ENCODE measurements at places on chromosomes 7 and 10.

GRCh38 chr7:66583490-66584110 lies 45.1 kb upstream of the KCTD7 start:
- no peak for DNase-seq

GRCh38 chr7:149637911-149638565 lies 135.3 kb downstream of the ZNF467 start:
- no peak for DNase-seq

GRCh38 chr7:157416011-157416410 lies 79.2 kb downstream of the DNAJB6 start:
- no peak for DNase-seq

- no peak for DNase-seq
Measured at GRCh38 chr10:129845111-129845753, 118.8 kb downstream of the EBF3 start.

GRCh38 chr10:34477249-34477648 lies 337.8 kb downstream of the PARD3 start:
- no peak for DNase-seq

- no peak for DNase-seq
Measured at GRCh38 chr10:133199992-133200611, 29.9 kb upstream of the UTF1 start.

- DNase-seq: peak; percentile 89
Measured at GRCh38 chr7:94004024-94004951, at the start of gene BET1. Gene BET1, minus strand, starts transcription at chr7:94004355. Its CDS starts 139 bp downstream, at chr7:94004216.

- DNase-seq: no peak
Measured at GRCh38 chr10:128026615-128027300, 99.5 kb downstream of the MKI67 start.

DNA sequence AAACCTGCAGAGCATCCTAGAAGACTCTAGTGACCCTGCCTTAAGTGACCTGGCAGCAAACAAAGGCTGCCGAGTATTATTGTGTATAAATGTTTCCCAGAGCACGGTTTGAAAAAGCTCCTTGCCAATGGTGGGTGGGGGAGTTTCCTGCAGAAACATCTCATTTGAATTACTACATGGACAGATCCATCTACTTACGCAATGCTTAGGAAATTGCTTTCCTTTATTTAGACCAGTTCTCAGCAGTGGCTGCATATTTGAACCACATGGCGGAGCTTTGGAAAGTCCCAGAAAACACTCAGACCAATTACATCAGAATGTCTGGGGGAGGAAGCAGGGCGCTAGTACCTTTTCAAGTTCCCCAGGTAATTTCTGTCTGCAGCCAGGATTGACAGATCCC lies 560.9 kb downstream of the SDK1 start:
- DNase-seq: no peak

GRCh38 chr7:114418117-114418516 lies 3.5 kb downstream of the FOXP2 start:
- no peak for DNase-seq

GRCh38 chr10:127424594-127425264 lies 124.4 kb upstream of the NPS start:
- no peak for DNase-seq

- DNase-seq: no peak
Measured at GRCh38 chr10:129046962-129047361, 420.1 kb upstream of the MGMT start.

DNA sequence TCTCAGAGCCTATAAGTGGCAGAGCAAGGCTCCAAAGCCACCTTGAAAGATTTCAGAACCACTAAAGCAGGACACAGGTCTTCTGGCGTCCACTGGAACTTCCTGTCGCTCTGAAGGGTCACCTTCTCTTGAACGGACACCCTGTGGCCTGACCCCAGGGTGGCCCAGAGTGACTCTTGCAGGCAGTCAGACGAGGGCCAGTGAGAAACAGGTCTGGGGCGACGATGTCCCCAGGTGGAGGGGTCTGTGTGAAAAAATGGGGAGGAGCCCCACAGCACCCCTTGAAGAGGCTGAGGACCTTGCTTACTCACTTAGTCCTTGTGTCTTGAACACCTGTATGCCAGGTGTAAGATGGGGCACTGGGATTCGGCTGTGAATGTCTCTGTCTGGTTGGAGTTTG lies 946 bp upstream of the RASGEF1A start:
- DNase-seq: no peak

DNA sequence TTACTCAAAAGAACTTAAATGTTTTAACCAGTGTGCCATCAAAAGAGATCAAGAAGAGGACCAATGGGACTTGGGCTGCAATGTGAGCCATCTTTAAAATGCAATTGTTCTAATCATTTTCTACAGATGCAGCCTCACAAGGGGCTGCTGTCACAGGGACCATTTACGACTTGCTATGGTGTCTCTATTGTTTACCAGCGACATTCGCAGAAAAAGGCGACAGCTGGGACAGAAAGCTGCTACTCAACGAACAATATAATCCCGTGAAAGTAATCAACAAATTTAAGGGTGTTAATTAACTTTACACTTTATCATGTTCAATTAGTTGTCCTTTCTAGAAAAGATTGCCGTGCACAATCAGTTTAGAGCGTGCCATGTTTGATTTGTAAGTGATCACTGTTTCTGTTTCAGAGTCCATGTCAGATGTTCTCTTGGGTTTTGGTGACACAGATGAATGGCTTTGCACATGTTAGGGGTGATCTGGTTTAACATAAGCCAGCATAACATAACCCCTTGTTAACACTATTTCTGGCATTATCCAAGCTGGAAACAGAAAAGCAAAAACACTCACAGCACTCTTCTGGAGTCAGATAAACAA lies 110.8 kb downstream of the HIBADH start:
- no peak for DNase-seq

- no peak for DNase-seq
Measured at GRCh38 chr7:139573871-139574270, 50.4 kb downstream of the CLEC2L start.

- DNase-seq: no peak
Measured at GRCh38 chr10:80709866-80710265, 172.2 kb downstream of the SH2D4B start.

GRCh38 chr7:36606153-36606975 lies 117.9 kb downstream of the AOAH start:
- DNase-seq: no peak

GRCh38 chr7:76411626-76412025 lies 2.1 kb upstream of the SSC4D start:
- no peak for DNase-seq

DNA sequence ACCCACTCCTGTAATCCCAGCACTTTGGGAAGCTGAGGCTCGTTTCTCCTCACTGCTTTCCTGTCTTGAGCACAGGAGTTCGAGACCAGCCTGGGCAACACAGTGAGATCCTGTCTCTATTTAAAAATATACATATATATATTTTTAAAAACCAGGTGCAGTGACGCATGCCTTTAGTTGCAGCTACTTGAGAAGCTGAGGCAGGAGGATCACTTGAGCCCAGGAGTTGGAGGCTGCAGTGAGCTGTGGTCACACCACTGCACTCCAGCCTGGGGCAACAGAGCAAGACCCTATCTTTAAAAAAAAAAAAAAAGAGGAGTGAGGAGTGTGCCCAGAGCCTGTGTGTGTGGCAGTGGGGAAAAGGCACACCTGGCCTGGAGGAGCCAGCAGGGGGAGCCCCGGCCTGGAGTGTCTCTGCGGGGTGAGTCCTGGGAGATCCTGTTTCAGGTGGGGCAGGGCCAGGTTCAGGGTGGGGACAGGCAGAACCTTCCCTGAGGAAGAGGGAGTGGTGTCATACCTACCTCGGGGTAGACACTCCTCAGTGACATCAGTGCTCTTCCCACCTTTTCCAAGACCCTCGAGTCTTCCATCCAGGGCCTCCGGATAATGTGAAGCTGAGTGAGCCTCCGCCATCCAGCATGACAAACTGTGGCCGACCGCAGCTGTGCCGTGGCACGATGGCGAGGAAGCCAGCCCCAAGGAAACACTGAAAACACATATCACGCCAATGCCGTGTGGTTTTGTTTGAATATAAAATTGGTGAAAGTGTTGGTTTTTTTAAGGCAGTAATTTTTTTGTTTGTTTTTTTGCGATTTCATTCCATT lies 9.0 kb upstream of the ARPC1B start:
- no peak for DNase-seq

GRCh38 chr7:73397521-73398281 lies 35.9 kb upstream of the FZD9 start:
- no peak for DNase-seq

- DNase-seq: no peak
Measured at GRCh38 chr7:17239046-17239445, 59.4 kb upstream of the AHR start.

DNA sequence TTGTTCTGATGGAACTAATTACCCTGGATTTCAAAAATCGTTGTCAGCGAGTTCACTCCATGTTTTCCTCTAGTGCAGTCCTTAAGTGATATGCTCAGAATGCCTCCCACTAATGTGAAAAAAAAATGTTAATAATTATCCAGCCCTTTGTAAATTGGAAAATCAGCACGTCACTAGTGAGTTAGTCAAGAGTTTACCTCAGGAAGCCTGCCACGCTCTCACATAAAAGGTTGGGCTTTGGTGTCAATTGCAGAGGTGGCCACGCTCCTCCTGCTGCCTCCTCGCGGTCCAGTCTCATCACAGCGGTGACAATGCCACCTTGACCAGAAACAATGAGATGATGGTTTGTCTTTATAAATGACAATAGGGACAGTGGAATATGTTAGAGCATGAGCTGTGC lies 22.5 kb downstream of the UPP1 start:
- DNase-seq: no peak

DNA sequence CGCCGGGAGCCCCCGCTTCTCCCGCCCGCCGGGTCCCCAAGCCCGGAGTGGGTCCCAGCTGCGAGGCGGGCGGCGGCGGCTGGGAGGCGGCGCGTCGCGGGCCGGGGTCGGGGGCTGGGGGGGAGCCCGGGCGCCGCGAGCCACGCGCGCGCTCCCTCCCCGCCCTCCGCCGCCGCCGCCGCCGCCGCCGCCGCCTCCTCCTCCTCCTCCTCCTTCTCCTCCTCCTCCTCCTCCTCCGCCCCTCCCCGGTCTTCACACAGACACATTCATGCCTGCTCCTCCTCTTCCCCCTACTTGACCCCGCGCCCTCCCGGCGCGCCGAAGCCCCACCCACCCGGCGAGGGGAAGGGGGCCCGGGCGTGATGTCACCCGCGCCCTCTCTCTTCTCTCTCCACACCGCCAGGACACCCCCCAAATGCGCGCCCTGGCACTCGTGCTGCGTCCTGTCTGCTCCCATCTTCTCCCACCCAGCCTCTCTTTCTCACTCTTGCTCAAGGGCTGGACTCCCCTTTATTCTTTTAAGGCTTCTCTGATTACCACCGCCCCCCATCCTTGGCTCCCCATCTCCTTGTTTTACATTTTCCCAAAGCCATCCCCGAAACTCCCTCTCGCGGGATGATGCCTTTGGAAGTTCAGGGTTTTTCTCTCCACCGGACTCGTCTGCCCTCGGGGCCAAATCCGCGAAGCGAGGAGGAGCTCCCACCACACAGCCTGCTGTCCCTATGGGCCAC lies 967 bp upstream of the GLI3 start:
- DNase-seq: no peak

DNA sequence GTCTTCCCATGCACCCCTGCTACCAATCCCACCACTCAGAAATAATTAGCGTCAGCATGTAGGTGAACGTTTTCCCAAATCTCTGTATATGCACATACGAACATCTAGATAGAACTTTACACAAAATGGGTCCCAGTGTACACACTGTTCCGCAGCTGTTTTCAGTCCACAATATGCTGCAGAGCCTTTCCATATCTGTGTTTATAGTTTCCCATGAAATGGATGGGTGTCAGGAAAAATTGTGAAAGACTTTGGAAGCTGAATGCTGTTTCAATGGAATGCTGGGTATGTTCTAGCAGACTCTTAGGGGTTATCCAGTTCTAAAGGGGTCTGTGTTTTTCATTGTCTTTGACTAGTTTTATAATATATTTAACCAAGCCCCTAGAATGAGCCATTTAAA lies 13.8 kb downstream of the GRK5 start:
- DNase-seq: no peak

- no peak for DNase-seq
Measured at GRCh38 chr7:2070151-2070763, 162.5 kb downstream of the MAD1L1 start.

DNA sequence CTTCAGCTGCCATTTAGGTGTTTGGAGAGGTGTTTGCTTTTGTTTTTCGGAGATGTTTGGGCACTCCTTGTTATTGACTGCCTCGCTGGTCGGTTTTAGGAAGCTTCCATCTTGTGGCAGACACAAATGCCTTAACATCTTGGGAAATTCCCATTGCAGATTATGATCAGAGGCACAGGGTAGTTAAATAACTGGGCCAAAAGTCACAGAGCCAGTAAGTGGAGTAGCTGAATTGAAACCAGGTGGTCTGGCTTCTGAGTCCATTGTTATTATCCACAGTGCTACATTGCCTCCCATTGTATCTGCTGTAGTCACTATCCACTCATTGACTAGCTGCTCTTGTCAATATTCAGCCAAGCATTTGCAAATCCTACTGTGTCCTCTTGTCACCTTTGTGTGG lies 138.2 kb upstream of the PLPP4 start:
- no peak for DNase-seq

DNA sequence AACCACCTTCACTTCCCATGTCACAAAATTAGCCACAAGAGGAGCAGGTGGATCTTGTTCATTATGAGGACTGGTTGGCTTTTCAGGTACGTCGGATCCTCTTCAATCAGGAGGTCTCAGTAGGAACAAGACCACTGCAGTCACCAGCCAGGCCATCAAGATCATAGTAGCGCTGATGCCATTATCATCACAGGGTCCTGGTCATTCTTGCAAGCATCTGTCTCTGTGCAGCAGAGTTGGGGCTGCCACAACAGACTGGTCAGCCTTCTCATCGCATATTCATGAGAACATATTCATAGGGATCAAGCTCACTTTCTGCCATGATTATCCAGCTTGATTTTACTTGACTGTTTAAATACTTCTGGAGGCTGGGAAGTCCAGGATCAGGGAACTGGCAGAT lies 67.1 kb downstream of the ADCYAP1R1 start:
- DNase-seq: no peak

DNA sequence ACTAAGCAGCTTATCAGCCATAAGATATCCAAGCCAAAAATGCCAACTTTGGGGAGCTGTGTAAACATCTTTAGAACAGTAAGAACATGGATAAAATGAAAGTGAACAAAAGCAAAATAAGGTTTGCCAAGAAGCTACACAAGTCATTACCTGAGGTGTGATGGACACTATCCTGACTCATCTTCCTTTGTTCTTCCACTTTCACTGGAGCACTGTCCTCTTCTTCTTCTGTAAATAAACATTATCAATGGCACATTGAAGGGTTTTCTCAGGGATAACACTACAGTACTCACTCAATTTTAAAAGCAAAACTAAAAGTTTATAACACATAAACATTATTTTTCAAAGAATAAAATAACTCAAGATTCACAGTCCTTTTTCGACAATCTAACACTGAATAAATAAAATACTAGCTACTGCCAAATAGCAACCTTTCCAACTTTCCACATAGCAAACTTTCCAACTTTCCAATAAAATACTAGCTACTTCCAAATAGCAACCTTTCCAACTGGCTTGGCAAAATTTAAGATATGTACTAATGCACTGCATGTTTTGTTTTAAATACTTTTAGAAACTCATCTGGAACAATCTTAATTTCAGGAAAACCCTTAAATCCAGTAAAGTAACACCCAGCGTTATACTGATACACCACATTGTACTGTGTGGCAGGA lies 174.1 kb downstream of the SKAP2 start:
- DNase-seq: no peak

All from C1 segment of cervical spinal cord (tissue), 14 donors.